ENCODE measurements at places on chromosomes 6 and 20.

GRCh38 chr6:107827541-107827940, 3.4 kb upstream of the SCML4 start:
- DNase-seq = no peak

GRCh38 chr6:31621320-31621939, 915 bp downstream of the PRRC2A start:
- DNase-seq = no peak

- DNase-seq = no peak
These were observed 248.5 kb downstream of the ATXN1 start for GRCh38 chr6:16512544-16513290.

GRCh38 chr6:34390531-34391472, 1.7 kb downstream of the NUDT3 start:
- DNase-seq = no peak

DNA sequence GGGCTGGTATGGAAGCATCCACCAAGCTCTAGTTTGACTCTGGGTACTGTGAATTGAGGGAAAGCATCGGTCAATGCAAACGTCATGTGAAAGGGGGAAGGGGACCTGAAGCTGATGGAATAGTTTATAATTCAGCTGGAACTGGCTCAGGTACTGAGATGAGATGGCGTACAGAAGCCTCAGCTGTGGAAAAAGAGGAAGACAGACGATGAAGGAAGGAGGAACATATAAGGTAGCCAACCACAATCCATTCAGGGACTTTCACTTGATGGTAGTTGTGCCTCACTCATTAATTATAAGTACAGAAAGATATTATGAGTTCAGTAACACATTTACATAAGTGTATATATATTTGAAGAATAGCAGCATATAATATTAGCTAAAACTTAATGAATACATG, 2.7 kb downstream of the CALHM5 start:
- DNase-seq = no peak
